ENCODE measurements at places on chromosomes 2 and 18.

DNA sequence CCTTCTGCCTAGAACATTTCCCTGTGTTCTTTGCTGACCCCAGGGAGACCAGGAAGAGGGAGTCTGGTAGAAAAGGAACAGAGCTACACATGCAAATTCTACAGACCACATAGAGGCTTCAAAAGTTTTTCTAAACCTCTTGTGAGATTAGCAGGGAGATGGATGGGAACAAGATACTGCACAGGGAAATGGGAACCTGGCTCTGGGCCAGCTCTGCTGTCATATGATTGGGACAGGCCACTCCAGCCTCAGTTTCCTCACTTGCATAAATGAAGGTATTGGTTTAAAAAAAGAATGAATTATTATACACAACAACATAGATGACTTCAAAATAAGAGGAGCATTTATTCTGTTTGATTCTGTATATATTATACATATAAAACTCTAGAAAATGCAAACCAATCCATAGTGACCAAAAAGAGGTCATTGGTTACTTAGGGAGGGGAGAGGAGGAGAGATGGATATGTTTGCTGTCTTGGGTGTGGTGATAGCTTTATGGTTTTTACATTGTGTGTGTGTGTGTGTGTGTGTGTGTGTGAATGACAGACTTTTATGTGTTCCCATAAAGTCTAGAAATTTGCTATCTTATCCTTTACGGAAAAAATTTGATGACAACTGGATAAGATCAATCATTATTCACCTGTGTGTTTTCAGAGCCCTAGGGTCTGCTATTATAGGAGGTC lies 115.5 kb downstream of the MGAT5 start:
- no peak for DNase-seq

GRCh38 chr2:177728399-177728765 lies 335.8 kb downstream of the AGPS start:
- DNase-seq, result no peak

- DNase-seq, result peak; percentile 64
Observed at GRCh38 chr2:205695460-205695991, 13.2 kb downstream of the NRP2 start.

GRCh38 chr18:42030586-42031182 lies 75.7 kb downstream of the PIK3C3 start:
- no peak for DNase-seq

- DNase-seq, result no peak
Observed at GRCh38 chr2:68157002-68157401, 686 bp upstream of the PNO1 start.

DNA sequence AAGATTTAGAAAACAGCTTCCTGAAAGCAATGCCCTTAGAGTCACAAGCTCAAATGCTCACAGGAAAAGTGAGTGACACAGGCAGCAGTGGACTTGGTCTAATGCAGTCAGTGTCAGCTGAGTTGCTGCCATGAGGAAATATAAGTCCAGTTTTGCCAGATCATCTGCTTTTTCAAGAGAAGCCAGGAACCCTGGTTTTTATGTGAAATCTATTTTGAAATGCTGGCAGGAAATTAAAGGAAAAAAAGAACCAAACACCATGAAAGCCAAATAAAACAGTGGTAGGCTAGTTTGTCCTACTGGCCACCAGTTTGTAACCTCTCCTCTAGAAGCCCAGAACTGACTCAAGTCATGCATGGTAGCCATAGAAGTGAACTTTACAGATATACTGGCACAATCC lies 109.2 kb downstream of the THADA start:
- DNase-seq, result no peak

DNA sequence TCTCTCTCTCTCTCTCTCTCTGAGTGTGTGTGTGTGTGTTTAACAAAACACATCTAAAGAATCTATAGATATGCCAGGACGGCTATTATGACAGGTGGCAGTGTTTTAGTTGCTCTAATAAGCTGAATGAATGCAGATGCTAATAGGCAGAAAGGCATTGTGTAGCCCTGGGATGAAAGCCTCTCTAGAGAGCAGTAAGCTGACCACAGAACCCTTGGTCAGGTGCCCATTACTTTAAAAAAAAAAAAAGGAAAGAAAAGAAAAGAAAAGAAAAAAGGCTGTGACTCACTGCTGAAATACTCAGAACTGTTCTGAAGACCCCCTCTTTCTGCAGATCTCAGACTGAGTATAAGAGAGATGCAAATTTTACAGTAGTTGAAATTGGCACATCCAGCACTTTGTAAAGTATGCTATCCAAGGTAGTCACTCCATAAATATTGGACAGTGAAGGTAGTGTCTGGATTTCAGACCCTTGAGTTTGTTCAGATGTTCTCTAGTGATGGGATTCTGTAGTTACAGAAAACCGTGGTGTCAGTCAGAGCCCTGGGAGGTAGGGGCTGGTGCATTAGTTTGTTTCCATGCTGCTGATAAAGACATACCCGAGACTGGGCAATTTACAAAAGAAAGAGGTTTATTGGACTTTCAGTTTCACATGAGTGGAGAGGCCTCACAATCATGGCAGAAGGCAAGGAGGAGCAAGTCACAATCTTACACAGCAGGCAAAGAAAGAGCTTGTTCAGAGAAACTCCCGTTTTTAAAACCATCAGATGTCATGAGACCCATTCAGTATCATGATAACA lies 30.9 kb downstream of the OSBPL6 start:
- DNase-seq, result no peak

GRCh38 chr2:61993422-61994024 lies 88.0 kb downstream of the COMMD1 start:
- DNase-seq, result peak; percentile 23

DNA sequence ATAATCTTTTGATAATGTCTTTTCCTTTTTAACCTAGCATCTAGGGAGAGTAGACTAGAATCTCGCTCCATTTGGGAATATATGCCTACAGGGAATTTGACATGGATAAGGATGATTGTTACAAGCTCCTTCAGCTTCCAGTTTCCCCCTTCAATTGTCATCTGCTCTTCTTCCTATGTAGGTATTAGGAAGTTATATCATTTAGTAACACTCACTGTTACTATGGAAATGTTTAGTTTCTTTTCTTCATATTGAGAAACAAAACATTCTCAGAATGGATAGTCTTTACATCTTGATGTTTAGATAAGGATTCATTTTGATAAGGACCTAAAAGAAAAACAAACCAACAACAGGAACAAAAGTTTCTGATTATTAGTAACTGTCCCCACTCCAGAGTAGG lies 127.6 kb downstream of the PHLPP1 start:
- no peak for DNase-seq

- DNase-seq, result no peak
Observed at GRCh38 chr2:215619989-215620388, 184.1 kb upstream of the FN1 start.

GRCh38 chr18:75049455-75049789 lies 159.5 kb downstream of the PTGR3 start:
- DNase-seq, result no peak

DNA sequence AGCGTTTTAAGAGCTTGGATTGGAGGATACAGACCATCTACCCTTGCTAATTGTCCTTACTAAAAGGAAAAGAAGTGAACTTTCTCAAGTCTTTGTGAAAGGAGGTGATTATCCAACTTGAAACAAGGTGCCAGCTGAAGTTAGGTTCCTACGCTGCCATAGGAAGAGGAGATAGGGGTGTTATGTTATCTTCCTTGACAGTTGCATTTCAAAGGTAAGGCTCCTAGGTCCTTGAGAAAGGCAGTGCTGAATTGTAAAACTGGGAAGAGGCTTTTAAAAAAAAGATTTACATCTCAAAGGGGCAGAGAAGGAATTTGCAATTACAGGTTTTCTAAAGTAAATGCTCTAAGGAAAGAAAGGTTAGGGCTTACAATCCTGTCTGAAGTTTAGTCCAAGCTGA lies 810.2 kb upstream of the LRATD1 start:
- DNase-seq, result no peak
